Fibroblast of skin of scalp (primary cell): ENCODE measurements at places on chromosomes 12 and 14.

- no peak for DNase-seq
These were observed 14.2 kb upstream of the TEX22 start for GRCh38 chr14:105384041-105384557.

DNA sequence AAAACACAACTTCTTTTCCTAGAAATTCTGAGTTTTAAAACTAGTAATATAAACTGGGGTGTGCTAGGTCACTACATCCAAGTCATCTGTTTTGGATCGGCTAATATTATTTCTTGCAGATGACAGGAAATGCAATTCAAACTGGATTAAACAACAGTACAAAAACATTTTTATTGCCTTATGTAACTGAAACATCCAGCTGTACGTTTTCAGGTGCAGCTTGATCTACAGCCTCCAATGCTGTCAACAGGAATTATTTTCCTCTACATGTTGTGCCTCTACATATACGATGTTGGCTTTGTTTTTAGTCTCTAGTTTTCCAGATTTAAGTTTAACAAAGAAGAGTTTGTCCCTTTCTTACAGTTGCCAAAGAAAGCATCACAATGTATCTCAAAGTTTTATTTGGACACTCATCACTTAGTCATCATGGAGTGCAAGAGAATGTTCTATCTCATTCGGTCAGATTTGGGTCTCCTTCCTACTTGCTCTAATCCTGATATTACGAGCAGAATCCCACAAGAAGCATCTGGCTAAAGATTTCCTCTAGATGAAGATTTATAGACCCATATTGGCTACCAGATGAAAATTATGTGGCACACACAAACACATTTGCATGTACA, 326.7 kb downstream of the SLC6A15 start:
- DNase-seq, result peak; percentile 23

GRCh38 chr12:3491938-3492792, 1.2 kb downstream of the PRMT8 start:
- peak; percentile 65 for DNase-seq

DNA sequence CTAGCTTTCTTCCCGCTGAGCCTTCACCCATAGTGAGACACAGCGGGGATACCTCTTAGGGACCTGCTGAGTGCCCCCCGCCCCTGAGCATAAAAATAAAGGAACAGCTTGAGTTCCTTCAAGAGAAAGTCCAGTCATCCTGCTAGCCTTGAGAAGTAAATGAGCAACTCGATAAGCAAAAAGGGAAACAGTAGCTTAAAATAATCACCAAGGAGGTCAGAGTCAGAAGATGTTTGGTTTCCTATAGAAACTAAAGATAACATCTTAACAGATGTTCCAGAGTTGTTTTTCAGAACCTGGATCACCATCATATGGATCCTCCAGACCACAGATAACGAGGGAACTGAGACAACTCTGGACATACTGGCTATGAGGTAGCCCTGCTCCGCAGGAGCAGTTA, 94.0 kb downstream of the BCAT1 start:
- no peak for DNase-seq

GRCh38 chr14:36507847-36508417, 12.1 kb downstream of the NKX2-1 start:
- no peak for DNase-seq

DNA sequence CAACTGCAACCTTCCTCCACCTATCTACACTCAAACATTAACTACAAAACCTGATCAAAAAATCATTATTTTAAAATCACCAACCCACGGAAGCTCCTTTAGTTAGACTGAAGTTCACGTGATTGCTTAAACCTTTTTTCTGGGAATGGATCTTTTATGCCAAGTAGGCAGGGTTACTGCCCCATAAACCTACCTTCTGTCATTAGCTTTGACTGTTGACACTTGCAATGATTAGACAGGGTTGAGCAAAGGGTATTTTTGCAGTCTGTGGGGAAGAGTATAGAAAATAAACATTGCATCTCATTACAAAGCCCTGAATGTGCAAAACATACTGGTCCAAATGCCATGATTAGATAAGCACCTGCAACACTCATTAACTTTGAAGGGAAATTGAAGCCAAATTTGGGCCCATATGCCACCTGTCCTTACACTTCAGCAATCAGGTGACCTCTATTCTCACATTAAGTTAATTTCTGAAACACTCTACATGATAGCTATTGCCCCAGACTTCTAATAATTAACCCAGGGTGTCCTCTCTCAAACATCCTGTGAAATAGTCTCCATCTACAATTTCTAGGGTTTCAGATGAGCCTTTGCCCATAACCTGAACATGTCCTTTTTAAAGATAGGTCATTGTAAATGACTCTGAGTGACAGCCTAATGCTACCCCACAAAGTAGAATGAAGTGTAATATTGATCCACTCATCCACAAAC, 156.0 kb upstream of the PLEKHG7 start:
- no peak for DNase-seq

DNA sequence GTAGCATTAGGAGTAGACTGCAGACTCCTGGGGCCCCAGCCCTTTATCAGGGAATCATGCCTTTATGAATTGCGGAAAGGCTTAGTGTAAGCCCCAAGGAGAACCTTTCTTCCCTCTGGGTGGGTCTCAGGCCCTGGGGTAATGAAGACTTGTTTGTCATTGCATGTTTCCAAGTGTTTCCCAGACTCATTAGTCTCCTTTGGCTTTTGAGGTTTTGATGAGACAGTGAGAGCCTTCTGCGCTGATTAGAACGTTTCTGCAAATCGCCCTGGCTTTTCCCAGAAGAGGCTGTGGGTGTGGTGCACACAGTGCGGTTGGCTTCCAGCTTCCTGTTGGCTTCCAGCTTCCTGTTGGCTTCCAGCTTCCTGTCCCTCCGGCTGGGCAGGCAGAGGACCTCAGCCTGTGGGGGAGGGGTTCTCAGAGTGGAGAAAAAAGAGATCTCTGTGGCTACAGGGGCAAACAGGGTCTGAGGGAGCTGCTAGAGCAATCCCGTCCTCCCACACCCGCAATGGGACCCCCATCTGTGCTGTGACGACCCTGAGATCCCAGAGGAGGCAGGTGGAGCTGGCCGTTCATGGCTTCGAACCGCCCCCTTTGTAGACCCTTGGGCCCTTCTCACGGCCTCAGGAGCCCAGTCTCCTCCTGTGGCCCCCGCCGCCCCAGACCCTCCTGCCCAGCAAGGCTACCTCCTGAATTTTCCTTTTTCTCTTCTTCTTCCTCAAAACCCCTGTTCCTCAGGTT, 42.1 kb downstream of the GPR68 start:
- peak; percentile 18 for DNase-seq

GRCh38 chr12:131280426-131280825, 326.7 kb downstream of the ADGRD1 start:
- DNase-seq, result no peak

DNA sequence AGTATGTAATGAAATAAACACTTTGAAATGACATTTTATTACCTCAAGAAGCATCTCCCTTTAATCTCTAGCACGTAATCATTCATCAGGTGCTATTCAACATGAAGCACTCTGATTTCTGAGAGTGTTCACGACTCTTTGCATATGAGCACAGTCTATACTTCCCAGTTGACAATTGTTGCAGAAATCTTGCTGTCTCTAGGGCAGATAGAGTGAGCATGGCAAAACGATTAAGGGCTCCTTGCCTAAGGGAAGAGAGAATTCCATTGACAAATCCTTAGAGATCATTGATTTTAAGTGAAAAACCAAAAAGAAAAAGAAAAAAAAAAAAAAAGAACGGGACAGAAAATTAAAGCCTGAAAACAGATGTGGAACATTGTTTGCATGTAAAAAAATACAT, 107.6 kb downstream of the C12orf50 start:
- no peak for DNase-seq

- peak; percentile 63 for DNase-seq
These were observed 1756.2 kb upstream of the SEL1L start for GRCh38 chr14:83289896-83290295.

GRCh38 chr12:2643576-2644135, 151.1 kb upstream of the FKBP4 start:
- DNase-seq, result no peak

GRCh38 chr14:51337520-51337919, 97.5 kb downstream of the TMX1 start:
- no peak for DNase-seq

DNA sequence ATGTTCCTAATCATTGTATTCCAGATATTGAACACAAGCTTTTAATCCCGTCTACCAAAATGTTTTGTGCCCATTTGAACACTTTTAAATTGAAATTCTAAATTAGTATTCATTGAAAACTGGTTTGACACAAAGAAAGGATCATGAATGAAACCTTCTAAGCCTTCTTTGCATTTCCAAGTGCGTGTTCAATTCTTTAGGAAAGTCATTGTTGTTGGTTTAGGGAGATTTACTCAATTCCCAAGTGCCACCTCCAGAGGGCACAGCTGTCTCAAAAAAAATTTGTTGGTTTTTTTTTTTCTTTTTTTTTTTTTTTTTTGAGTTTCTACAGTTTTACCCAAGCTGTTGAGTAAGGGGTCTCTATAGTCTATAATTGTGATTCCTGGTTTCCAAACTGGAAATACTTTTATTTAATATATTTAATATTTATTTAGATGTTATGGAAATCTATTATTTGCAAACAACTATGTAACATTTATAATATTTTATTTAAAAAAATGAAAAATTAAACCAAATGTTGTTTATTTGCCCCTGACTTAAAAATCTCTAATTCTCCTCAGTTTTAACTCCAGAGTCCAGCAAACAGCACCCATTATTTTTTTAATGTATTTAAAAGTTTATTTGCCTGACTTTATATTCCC, 79.9 kb downstream of the NEDD1 start:
- peak; percentile 26 for DNase-seq

DNA sequence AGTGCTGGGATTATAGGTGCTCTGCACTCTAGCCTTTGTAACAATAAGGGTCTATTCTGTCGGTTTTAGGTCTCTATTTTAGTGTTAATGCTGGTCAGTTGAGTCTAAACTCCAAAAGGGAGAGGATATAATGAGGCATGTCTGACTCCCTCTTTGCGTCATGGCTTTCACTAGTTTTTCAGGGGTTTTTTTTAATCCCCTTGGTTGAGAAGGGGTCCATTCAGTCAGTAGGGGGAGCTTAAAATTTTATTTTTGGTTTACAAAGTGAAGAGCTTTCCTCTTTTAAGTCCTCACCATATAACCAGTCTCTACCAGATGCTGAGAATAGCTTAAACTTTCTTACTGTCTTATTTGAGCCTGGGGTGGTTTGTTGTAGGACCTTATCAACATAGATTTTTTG, 106.9 kb downstream of the PRKCH start:
- no peak for DNase-seq

- DNase-seq, result no peak
These were observed 2.3 kb downstream of the CORO1C start for GRCh38 chr12:108728820-108729611.

DNA sequence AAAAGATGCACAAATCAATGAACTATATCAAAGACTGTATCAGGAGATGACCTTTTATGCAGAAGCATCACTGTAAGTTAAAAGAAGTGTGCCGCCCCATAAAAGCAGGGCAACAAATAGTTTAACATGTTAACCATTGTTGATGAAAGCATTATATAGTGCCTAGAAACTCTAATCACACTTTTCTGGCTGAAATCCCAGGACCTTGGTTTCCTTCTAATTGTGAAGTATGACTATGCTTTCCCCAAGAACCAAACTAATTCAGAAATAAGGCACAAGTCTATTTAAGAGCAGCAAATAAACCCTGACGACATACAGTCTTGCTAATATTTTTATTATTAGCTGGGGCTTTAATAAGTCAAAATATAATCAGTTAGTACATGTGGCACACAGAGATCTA, 21.7 kb downstream of the RACGAP1 start:
- DNase-seq, result no peak

GRCh38 chr12:123278101-123278627, 6.5 kb upstream of the CDK2AP1 start:
- no peak for DNase-seq

DNA sequence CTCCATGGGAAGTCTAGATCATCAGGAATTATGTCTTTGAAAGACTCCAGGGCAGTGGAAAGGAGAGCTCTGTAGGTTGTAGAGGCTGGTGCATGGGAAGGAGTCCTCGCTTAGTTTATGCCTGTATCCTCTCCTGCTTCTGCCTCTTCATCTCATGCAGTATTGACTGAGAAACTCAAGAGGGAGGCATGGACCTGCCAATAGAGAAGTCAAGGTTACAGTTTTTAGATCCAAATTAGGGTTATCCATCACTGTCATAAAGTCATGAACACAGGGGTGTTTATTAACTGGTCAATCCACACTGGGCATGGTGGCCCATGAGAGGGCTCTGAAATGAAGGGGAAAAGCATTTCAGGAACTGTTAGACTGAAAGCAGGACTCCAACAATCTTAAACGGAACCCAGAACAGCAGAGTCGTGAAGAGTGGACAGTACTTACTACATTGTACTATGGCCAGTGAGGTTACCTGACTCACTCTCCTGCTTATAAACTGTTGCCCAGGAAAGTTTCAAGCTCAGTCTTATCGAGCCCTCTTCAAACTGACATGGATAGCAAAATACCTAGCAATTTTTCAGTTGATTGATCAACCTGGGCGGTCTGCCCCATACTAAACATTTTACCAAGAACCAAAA, 30.1 kb upstream of the DHRS7 start:
- DNase-seq, result no peak

DNA sequence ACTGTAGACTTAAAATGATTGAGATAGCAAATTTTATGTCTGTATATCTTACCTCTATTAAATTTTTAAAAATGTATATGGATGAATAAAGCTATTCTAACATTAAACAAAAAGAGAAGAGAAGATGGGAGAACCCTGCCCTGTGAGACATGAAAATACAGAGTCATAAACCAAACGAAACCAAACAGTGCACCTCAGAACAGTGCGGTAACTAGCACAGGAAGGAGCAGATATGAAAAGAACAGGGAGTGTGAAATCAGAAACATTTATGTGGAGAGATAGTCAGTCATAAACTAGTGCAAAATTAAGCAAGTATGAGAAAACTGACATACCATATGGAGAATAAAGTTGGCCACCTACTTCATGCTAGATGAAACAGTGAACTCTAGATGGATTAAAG, 135.1 kb downstream of the ERC1 start:
- DNase-seq, result no peak

- DNase-seq, result no peak
These were observed 138.1 kb downstream of the GPR65 start for GRCh38 chr14:88142997-88143396.

- DNase-seq, result no peak
These were observed 86.1 kb downstream of the KSR2 start for GRCh38 chr12:117882603-117883184.

GRCh38 chr14:34665785-34666435, 36.0 kb upstream of the SNX6 start:
- DNase-seq, result peak; percentile 96
